Spinal cord (tissue), 10 donors: ENCODE measurements at places on chromosomes 7 and 10.

DNA sequence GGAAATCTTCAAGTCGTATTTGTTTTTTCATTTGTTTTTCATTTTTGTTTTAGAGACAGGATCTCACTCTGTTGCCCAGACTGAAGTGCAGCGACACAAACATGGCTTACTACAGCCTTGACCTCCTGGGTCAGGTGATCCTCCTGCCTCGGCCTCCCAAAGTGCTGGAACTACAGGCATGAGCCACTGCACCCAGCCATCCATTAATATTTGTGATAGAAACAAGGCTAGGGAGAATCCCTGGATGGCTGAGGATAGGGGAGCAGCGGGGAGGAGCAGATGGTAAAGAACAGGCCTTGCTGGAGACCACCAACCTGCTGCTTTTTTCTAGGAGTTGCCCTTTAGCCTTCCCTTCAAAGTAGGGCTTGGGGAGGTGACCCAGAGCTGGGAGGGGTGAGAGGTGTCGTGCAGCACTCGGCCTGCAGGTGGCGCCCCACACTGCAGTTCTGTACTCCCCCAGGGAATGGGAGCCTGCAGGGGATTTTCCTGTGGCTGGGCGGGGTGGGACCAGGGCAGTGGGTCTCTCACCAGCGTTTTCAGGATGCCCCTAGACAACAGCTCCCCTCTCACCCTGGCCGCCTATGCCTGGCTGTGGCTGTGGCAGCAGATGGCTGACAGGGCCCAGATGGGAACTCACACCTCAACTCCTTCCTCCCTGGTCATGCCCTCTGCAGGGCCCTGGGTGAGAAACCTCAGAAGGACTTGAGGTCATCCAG, 12.6 kb upstream of the CDH23 start:
- no peak for DNase-seq

- no peak for DNase-seq
Observed at GRCh38 chr7:51236470-51237132, 80.0 kb downstream of the COBL start.

GRCh38 chr7:7709291-7709690, 9.1 kb downstream of the RPA3 start:
- no peak for DNase-seq

DNA sequence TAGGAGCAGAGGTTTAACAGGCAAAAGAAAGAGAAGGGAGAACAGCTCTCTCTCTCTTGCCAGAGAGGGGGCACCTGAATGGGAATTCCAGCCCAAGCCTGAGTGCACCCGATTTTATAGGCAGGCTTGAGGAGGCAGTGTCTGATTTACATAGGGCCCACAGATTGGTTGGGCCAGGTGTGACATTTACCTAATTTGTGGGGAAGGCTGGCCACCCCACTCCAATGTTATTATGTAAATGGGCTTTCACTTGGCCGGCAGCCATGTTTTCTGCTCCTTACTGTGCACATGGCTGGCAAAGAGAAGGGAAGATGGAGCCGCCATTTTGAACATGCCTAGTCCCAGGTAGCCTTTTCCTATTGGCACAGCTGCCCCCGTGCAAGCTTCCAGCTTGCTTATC, 735.5 kb upstream of the AUTS2 start:
- no peak for DNase-seq

DNA sequence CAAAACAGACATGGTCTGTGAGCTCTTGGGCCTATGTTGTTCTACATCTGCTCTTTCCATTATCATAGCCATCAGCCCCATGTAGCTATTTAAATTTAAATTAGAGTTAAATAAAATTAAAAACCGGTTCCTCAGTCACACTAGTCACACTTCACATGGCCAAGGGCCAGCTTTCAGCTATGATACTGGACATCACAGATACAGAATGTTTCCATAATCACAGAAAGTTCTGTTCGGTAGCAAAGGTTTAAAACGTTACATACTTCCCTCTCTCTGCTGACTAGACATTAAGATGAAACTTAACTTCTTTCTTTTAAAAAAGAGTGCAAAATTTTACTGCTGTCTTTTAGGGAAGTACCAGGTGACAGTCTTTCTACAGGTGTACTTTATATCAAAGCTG, 43.0 kb downstream of the SRPK2 start:
- DNase-seq = no peak

- no peak for DNase-seq
Observed at GRCh38 chr10:125141860-125142484, 18.4 kb downstream of the CTBP2 start.

DNA sequence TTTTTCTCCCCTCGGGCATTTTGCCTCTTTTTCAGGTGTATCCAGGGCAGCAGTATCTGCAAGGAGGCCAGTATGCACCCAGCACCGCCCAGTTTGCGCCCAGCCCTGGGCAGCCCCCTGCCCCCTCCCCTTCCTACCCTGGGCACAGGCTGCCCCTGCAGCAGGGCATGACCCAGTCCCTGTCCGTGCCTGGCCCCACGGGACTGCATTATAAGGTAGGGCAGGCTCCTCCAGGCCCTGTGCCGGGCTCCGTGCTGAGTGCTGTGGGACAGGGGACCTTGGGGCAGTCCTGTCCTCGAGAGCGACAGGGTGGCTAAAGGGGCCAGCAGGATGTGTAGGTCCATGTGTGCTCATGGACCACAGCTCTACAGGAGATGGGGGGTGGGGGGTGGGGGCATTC, 10.6 kb downstream of the ZMIZ2 start:
- no peak for DNase-seq

- DNase-seq = no peak
Observed at GRCh38 chr10:72353965-72354355, 759 bp downstream of the DNAJB12 start.

- DNase-seq = no peak
Observed at GRCh38 chr10:99285881-99286280, 43.3 kb upstream of the CNNM1 start.

GRCh38 chr7:128266883-128267594, 26.0 kb downstream of the LEP start:
- peak; percentile 78 for DNase-seq

GRCh38 chr10:34758447-34758996, 56.6 kb downstream of the PARD3 start:
- no peak for DNase-seq

DNA sequence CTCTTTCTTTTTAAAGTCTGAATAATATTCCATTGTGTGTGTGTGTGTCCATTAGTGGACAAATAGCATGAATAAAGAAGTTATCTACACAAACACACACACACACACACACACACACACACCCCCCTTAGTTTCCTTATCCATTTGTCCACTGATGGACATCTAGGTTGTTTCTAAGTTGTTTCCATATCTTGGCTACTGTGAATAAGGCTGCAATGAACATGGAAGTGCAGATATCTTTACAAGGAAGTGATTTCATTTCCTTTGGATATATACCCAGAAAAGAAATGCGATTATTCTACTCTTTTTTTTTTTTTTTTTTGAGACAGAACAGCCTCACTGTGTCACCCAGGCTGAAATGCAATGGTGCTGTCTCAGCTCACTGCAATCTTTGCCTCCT, 113.5 kb downstream of the MBL2 start:
- no peak for DNase-seq

DNA sequence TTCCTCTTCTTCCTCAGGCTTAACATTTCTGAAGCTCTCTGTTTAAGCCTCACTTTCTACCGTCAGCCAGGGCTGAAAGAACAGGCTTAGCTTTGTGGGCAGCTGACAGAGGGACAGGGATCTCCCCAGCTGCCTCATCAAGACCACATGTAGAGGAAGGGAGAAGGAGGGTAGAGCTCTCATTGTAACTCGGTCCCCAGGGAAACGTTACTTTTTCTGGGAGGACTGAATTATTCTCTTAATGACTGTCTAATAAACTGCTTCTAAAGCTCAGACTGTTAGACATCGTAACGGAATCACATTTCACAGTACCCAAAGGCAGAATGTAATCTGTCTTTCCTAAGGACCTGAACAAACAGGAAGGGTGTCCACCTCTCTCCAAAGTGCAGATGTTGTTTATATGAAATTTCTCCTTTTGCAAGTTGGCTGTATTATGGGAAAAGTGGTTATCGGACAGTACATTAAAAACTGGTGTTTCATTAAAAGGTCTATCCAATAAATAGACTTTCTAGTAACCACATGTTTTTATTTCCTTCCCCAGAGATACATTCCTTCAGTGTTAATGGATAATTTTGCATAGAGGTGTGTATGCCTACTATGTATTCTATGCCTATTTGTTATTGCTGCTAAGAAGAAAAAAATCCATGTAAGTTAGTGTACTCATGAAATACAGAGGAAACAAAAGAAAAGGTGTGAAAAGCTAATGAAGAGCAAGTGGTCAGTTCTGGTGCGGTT, 144.2 kb downstream of the CTTNBP2 start:
- peak; percentile 88 for DNase-seq

- DNase-seq = peak; percentile 17
Observed at GRCh38 chr10:123287594-123288247, 133.5 kb downstream of the BUB3 start.

- DNase-seq = peak; percentile 72
Observed at GRCh38 chr7:82578430-82578829, 134.9 kb upstream of the CACNA2D1 start.

DNA sequence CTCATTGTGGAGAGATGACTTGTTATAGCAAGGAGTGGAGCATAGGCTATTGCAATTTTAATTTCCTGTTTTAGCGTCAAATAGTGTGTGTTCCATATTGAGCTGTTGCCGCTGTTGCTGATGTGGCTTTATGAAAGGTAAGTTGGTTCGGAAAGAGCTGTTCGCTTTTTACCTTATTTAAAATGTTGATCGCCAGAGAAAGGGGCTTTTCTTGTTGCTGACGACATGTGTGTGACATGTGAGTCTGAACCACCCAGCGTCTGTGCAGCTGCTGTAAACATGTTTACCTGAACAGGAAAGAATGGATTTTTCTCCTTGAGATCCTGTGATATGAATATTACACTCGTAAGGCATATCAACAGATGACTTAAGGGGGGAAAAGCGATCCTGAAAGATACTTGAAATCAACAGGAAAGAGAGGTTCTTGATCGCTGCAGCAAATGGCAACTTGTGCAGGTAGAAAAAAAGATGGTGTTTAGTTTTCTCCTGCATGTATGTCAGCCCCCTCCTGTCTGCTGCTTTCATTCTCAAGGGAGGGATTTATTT, 2.5 kb downstream of the ZEB1 start:
- DNase-seq = peak; percentile 35

GRCh38 chr10:48557511-48558123, 47.3 kb downstream of the ARHGAP22 start:
- DNase-seq = no peak

DNA sequence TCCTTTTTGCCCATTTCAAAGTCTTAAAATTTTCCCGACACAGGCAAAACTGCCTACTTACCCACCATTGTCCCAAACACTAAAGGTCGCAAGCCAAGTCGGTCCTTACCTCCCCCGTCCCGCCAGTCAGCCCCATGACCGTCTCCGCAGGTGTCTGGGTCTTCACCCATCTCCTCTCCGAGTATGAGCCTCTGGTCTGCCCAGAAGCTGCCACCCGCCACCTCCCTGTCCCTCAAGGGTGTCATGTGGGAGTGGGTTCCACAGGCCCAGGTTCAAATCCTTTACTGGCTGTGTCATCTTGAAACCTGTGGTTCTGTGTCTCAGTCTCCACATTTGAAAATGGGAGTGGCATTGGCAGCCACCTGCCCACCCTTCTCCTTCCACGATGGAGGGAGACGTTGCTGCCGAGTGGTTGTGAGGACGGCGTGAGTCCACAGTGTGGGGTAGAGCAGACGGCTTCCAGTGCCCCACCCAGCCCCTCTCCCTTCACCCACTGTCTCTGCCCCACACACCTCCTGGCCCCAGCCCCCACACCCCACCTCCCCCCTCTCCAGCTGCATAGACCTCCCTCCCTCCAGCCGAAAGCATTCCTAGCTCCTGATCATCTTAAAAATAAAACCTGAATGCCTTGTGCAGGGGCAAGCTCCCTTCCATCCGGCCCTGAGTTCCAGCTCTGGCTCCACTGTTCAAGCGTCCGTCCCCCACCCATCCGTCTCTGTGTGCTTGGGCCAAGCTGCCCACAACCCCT, 35.3 kb downstream of the FOXL3 start:
- no peak for DNase-seq

DNA sequence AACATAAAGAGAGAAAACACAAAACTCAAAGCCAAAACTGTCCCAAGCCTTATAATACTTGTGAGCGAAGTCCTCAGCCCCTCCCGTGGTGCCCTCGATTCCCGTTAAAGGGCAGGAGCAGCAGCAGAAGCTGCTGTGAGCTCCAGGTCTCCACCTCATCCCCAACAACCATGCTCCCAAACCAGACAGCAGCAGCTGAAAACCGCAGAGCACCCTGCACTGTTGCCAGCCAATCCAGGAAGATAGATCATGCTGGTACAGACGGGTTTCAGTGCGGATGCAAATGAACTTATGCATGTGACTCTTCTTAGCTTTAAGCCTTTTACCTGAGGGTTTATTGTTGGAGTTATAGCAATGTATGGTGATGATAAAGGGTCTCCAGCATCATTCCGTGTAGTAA, 97.9 kb downstream of the DNAJB6 start:
- peak; percentile 23 for DNase-seq

DNA sequence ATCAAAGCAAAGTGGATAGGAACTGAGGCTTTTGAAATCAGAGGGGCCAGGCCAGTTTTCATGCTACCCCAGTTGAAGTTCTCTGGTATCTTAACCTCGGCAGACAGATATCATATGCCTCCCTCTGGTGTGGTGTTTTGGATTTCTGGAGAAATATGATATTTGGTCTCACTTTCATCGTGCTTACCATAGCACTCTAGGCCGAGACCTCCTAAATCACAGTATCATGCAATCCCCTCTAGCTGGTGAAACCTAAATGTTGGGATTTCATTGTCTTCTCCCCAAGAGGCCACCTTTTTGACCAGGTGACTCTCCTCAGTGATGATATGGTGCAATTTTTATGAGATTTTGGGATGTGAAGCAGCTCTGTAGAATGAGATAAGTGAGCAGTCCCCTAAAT, 183.5 kb downstream of the CREB5 start:
- DNase-seq = no peak

DNA sequence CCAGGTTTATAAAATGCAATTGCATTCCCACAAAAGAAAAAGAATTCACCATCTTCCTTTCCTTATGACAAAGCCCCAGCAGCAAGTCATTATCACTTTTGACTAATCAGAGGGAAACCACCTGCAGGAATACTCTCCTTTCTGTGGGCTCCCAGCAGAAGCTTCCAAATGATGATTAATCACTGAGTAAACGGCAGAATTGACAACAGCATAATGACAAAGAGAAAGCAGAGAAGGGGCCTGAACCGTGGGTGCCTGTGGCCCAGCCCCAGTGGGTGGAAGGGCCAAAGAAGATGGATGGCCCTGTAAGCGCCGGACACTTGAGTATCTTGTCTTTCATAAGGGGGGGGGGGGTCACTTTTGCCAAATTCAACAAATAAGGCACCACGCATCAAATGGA, 152.4 kb upstream of the NRBF2 start:
- DNase-seq = no peak

DNA sequence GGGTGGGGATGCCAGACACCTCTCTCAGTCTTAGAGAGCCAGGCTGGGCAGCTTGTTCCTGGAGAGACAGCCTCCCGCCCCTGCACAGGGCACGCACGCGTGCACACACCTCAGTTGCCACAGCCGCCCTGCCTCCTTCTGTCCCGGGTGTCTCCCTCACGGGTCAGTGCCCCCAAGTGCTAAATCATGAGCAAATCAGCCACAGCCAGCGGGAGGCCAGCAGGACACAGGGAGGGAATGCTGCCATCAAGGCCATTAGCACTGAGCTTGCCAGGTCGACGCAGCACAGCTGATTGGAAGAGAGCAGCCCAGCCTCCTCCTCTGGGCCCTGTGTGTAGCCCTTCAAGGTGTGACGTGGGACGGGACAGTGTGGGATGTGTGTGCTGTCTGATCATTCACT, 130.4 kb downstream of the CDH23 start:
- no peak for DNase-seq

GRCh38 chr10:22618078-22618785, 96.1 kb downstream of the PIP4K2A start:
- DNase-seq = no peak

GRCh38 chr7:37070471-37070870, 346.2 kb upstream of the AOAH start:
- DNase-seq = no peak
